COR-L47 (cell line): ENCODE measurements at places on chromosomes 3 and 15.
A peak's percentile ranks its signal among the peaks of the same experiment; 100 is the strongest.

- no peak for DNase-seq
Observed at GRCh38 chr3:106830334-106830733, 546.9 kb upstream of the CCDC54 start.

DNA sequence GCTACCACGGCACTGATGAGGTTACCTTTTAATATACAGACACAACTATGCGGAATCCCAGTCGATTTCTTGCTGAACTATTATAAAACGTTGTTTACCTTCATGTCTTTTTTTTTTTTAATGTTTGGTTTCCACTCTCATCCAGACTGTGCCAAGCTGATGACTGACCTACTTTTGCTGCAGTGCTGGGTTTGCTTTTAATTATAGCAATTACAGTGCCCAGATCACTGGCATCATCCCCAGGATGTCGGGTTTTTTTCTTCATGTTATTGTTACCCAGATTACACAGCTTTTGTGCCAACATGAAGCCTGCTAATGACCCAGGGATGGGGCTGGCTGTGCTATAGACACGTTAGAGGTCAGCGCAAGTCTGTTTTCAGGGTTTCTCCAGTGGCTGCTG is 294.0 kb upstream of the ATP10A start:
- peak; percentile 94 for DNase-seq

DNA sequence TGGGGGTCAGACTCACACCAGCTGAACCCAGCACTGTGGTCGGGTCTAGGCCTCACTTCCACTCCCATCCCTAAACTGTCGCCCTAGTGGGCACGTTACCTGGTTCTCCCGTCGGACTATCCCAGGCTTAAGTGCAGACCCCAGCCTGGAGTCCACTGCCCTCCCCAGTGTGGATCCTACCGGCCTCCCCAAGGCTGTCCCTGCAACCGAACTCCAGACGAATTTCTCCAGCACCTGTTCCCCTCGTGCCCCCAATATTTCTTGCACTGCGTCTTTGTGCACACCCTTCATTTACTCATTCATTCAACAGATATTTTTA is 26.5 kb downstream of the SLC41A3 start:
- DNase-seq = no peak

- DNase-seq = no peak
Observed at GRCh38 chr3:47433796-47434195, 41.9 kb downstream of the SCAP start.

- no peak for DNase-seq
Observed at GRCh38 chr3:54846119-54846518, 81.7 kb downstream of the LRTM1 start.

DNA sequence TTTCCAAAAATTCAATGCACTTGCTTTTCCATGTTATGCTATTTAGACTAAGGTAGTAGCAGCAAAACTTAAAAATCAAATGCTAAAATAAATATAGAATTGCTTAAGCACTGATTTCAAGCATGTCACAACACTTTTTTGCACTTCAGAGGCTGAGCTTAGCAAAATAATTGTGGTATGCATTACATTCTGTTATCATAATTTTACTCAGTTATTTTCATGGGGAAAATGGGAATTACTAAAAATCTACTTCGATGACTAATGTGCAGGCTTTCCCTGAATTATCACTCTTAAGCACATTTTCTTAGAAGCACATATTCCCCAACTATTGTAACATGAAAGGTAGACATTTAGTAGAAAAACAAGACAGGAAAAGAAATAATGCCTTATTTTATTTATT is 322.4 kb upstream of the CBLB start:
- no peak for DNase-seq

DNA sequence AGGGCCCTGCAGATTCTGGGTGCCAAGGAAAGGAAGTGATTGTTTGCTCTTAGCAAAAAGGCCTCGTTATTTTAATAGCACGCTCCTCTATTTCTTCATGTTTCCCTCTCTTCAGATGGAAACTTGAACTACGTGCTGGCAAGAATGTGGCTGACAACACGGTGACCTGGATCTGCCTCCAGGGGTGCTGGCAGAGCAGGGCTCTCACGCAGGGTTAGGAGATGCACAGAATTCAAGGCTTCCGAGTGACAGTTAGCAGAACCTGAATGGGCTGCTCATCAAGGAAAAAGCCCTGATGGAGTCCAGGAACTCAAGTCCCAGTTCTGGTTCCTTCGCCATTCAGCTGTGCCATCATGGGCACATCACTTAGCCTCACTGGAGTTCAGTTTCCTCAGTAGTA is 22.7 kb downstream of the CYP19A1 start:
- no peak for DNase-seq

DNA sequence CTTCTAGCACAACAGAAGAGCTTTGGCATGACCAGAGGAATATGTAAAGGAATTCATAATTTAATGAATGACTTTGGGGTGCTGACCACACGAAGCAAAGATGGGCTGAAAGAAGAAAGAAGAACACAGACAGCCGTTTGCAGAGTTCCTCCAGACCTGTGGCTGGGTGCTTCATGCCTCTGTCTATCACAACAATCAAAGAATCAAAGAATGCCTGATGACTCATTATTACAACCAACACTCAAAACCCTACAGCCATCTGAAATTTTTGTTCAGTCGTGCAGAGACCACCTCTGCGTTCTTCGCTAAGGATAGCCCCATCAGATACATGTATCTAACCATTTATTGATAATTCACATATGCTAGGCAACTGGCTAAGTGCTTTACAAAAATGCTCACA is 129.0 kb upstream of the PRICKLE2 start:
- no peak for DNase-seq

DNA sequence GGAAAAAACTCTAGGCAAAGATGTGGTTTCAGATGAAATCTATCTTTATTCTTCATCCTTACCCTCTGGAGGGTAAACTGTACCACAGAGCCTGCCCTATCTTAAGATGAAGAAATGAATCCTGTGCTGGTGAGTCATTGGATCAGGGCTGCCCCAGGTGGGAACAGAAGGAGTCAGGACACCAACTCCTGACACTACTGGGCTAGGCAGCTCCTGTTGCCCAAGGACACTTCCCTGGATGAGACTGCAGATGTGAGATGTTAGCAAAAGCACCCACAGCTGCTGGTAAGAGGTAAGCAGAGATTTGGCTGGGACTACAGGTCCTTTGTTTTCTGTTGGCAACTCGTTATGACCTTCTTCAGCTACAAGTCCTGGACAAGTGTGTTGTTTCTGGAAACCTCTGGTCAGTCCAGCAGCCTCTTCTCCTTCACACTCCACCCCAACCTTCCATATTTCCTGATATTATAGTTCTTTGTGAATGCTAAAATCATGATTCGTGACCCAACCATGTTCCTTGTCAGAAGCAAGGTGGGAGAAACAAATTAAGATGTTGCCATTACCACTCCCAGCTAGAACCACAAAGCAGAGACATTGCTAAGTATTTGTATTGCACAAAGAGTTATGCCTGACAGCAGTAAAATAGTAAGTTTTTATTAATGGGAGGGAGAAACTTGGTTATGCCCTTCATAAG is 104.2 kb upstream of the TGFBR2 start:
- DNase-seq = no peak

DNA sequence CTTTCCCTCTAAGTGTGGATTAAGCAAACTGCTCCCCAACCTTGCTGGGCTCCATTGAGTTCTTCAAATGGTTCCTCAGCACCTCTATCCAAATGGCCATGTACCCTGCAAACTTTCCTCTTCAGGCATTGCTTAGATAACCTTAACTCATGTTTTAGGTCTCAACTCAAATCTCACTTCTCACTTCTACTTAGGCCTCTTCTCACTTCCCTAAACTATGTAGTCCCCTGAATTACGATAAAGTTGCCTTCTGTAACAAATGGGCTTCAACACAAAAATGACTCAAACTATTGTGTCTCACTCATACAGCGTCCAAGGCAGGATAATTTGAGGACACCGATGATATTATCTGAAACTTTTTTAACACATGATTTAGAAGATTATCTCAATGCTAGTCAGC is 62.4 kb upstream of the STAC start:
- no peak for DNase-seq

GRCh38 chr15:59223736-59224135 is 17.1 kb downstream of the LDHAL6B start:
- no peak for DNase-seq

GRCh38 chr3:57658536-57658935 is 34.3 kb downstream of the DENND6A start:
- DNase-seq = no peak
